ENCODE measurements at places on chromosomes 16 and 17. TPM values are rescaled to one million over a fixed set of nuclear protein-coding genes. Genes with fewer than 3 reads are reported as not detected.

Gene MBTPS1
- total RNA-seq = 81.5 TPM

Gene ABCA5
- total RNA-seq = 55.3 TPM

Gene TBC1D3K
- total RNA-seq = not detected

Gene KRTAP2-4
- total RNA-seq = not detected

Gene DNAAF8
- 0.72 TPM for total RNA-seq

Gene IGFALS
- not detected for total RNA-seq

Gene MT1G
- 35.0 TPM for total RNA-seq

Gene ADCY7
- total RNA-seq = 14.0 TPM

Gene CDH1
- total RNA-seq = 3.4 TPM

Gene ZNF830
- 10.5 TPM for total RNA-seq

Gene WNK4
- 3.9 TPM for total RNA-seq

Gene XAF1
- total RNA-seq = 17.5 TPM

Gene CNTNAP1
- 1.8 TPM for total RNA-seq

Gene ODAD4
- 0.96 TPM for total RNA-seq

Gene HS3ST2
- total RNA-seq = 3.6 TPM

Gene ASIC2
- not detected for total RNA-seq

Gene ZNF205
- 7.1 TPM for total RNA-seq

Gene TBC1D26
- total RNA-seq = not detected

Gene CACNG1
- total RNA-seq = not detected

Gene HAP1
- total RNA-seq = not detected

Gene KRTAP2-3
- total RNA-seq = not detected

Gene OR2C1
- not detected for total RNA-seq

Gene RGS11
- 23.5 TPM for total RNA-seq

Gene KIF2B
- total RNA-seq = not detected

Gene SLC6A2
- total RNA-seq = not detected

Gene ACSM3
- 7.2 TPM for total RNA-seq

Gene SPATA20
- 65.1 TPM for total RNA-seq

Gene PITPNC1
- 53.4 TPM for total RNA-seq

Gene GPR139
- not detected for total RNA-seq

Data from omental fat pad (tissue), 4 donors.